ENCODE measurements at places on chromosomes 2 and 18. TPM values are rescaled to one million over a fixed set of nuclear protein-coding genes. Genes with fewer than 3 reads are reported as not detected.

Gene PREB
- 42.7 TPM for total RNA-seq

- H3K4me1 ChIP-seq: no peaks in the 10 kb centered on the region
- no peaks in the 10 kb centered on the region for H3K36me3 ChIP-seq
- no peak overlapping the region for H3K4me3 ChIP-seq
- peaks cover 10% of the 10 kb centered on the region for H3K27me3 ChIP-seq
These were observed 4.7 kb upstream of the KCNF1 start for GRCh38 chr2:10906926-10907625.

Gene EN1
- not detected for total RNA-seq

Gene TUBA4B
- not detected for total RNA-seq

Gene RAB6C
- total RNA-seq: not detected

GRCh38 chr2:10524341-10524740, 76.2 kb upstream of the ODC1 start:
- no peak overlapping the region for H3K4me3 ChIP-seq
- no peak for DNase-seq
- H3K27ac ChIP-seq: no peak overlapping the region
- no peaks in the 10 kb centered on the region for H3K4me1 ChIP-seq

Gene RUFY4
- total RNA-seq: not detected

Gene IL1F10
- total RNA-seq: not detected

DNA sequence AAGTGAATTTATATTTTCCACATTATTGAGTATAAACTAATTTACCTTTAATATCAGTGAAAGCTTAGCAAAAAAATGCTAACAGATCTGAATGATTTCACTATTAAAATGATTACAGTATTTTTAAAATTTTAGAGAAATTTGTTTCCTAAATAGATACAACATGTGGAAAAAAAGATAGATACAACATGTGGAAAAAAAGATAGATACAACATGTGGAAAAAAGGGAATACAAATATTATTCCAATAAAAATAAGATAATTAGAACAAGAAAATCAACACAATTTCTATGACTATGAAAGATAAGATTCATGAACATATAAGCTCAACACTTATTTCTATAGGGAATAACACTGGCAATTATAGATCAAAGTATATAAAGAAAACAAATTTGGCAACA, 865.9 kb upstream of the VRK2 start:
- no peak overlapping the region for H3K4me3 ChIP-seq
- no peak for DNase-seq
- H3K4me1 ChIP-seq: no peaks in the 10 kb centered on the region
- no peaks in the 10 kb centered on the region for H3K36me3 ChIP-seq

- no peak overlapping the region for H3K27ac ChIP-seq
- no peak overlapping the region for H3K4me3 ChIP-seq
- H3K27me3 ChIP-seq: no peaks in the 10 kb centered on the region
- no peak for DNase-seq
- no peaks in the 10 kb centered on the region for H3K4me1 ChIP-seq
These were observed 47.2 kb upstream of the GPR17 start for GRCh38 chr2:127598711-127599110.

DNA sequence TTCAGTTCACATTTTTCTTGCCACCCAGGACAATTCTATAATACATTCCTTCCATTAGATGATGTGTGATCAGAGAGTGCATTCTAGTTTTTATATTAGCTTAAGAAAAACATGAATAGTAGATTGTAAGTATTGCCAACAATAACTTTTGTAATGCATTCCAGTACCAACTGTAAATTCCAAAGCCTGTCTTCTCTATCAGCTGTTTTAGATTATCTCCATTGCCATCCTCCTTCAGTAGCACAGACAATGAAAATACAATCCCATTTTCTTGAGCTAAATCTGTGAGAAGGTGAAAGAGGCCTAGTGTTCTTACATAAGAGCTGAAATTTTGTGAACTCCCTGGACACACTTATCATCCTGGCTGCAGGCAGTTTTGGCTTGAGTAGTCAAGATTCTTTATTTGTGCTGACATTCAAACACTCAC, 103.9 kb downstream of the CCBE1 start:
- no peak overlapping the region for H3K27ac ChIP-seq
- no peak overlapping the region for H3K4me3 ChIP-seq
- no peaks in the 10 kb centered on the region for H3K27me3 ChIP-seq
- no peak for DNase-seq
- no peaks in the 10 kb centered on the region for H3K36me3 ChIP-seq

DNA sequence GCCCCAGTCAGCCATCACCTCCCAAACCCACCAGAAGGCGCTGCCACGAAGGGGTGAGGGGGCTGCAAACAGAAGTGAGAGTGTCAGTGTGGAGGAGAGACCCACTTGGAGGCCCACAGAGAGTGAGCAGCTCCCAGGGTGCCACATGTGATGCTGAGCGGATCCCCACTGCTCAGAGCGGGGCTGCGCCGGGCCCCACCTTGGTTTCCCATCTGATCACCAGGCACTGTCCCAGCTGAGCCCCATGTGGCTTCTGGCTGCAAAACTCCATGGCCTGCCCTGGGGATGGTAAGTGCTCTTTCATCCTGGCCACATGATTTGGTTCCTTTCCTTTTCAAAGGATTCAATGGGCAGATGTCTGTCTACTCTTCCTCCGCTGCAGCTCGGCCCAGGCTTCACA, 23.8 kb downstream of the SNORC start:
- DNase-seq: no peak
- H3K36me3 ChIP-seq: no peaks in the 10 kb centered on the region
- H3K4me1 ChIP-seq: no peaks in the 10 kb centered on the region
- H3K27ac ChIP-seq: no peak overlapping the region
- no peaks in the 10 kb centered on the region for H3K27me3 ChIP-seq

Gene CYP27C1
- total RNA-seq: 0.19 TPM

DNA sequence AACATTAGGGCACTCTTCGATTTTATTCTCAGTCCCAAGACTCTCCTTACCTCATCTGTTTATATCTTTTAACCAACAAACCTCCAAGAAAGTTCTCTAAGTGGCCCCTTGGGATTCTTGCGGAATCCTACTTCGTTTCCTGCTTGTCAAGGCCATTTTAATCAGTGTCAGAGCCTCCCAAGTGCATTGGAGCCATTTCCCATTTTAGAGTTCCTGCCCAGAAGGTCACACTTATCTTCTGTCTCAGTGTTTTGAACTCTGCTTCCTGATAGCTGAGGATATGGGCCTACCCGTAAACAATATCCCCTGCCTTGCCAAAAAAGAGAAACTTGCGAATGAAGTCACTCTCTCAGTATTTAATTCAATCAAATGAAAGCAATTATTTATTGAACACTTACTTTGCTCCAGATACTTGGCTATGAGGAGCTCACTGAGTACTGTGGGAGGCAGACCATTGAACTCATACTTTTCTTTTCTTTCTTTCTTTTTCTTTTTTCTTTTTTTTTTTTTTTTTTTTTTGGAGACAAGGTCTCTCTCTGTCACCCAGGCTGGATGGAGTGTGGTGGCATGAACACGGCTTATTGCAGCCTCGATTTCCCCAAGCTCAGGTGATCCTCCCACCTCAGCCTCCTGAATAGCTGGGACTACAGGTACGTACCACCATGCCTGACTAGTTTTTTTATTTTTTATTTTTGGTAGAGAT, 5.7 kb upstream of the NOSTRIN start:
- no peak for DNase-seq
- no peak overlapping the region for H3K27ac ChIP-seq
- no peak overlapping the region for H3K4me3 ChIP-seq
- H3K36me3 ChIP-seq: no peaks in the 10 kb centered on the region
- peaks cover 17% of the 10 kb centered on the region for H3K4me1 ChIP-seq

Gene IDH1
- total RNA-seq: 250 TPM

Gene FBLN7
- total RNA-seq: 0.66 TPM

Gene MALL
- 567 TPM for total RNA-seq

Gene DPYSL5
- 0.24 TPM for total RNA-seq

DNA sequence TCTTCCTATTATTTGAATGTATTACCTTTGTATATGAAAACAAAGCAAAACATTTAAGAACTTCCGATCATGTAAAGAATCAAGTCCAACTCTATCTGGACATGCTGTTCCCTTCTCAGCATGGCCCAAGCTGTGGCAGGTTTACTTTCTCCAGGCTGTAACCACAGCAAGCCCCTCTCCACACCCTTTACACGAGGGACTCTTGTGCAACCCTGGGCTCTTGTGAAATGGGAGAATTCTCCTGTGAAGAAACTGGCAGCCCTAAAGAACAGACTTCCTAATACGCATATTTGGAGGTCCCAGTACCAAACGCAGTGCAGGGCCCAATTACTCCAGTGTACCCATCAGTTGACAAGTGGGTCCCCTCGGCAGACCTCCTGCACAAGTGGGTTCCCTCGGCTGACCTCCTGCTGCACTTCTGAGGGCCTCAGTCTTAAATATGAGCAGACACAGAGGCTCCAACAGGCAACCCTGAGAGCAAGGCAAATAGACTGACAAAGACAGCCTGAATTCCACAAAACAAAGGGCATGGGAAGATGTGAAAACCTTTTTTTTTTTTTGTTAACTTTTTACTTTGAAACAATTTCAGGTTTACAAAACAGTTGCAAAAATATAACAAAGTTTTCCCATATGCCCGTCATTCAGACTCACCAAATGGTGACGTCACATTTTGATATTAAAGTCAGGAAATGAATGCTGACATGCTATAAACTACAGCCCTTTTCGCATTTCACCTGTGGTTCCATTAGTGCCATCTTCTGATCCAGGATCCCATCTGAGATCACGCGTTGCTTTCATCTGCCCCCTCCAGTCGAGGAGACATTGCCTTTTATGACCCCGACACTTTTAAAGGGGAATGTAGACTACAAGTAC, 78.2 kb downstream of the FBXO15 start:
- no peaks in the 10 kb centered on the region for H3K36me3 ChIP-seq
- no peak for DNase-seq
- H3K4me1 ChIP-seq: no peaks in the 10 kb centered on the region
- H3K27ac ChIP-seq: no peak overlapping the region
- H3K27me3 ChIP-seq: no peaks in the 10 kb centered on the region
- H3K4me3 ChIP-seq: no peak overlapping the region

DNA sequence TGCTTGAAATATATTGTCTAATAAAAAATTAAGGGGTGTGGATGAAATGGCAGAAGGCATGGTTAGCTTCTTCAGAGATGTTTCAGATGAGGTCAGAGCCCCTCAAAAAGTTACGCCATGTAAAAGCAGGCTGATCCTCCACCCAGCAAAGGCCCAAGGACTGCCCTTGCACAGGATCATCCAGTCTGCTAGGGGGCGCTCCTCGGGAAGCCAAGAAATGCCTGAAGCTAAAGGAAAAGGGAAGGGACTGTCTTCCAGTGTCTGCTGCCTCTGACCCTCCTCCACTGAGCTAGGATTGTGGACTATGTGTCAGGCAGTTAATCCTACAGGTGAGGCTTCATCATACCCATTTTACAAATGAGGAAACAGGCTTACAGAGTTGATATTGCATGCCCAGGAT, 33.8 kb upstream of the TEX51 start:
- no peaks in the 10 kb centered on the region for H3K4me1 ChIP-seq
- no peaks in the 10 kb centered on the region for H3K27me3 ChIP-seq
- no peaks in the 10 kb centered on the region for H3K36me3 ChIP-seq
- H3K27ac ChIP-seq: no peak overlapping the region
- H3K4me3 ChIP-seq: no peak overlapping the region

Gene SCN7A
- total RNA-seq: 6.7 TPM

Gene MARCO
- 0.77 TPM for total RNA-seq

Gene MARCHF7
- total RNA-seq: 39.8 TPM

DNA sequence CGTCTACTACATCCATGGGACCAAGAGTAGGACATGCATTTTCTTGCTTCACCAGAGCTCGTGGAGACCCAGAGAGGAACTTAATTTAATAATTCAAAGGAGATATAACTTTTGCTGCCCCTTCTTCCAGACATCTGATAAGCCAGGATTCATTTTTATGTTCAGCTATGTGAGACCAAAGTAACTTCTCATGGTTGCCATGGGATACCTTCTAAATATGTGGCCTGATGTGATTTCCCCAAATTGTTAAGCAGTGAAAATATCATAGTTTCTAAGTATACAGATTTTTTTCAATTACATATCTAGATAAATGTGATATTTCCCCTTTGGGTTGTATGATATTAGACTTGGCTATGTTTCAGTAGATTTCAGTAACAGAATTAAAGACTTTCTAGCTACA, 185.5 kb upstream of the FN1 start:
- no peaks in the 10 kb centered on the region for H3K36me3 ChIP-seq
- no peak overlapping the region for H3K4me3 ChIP-seq
- no peaks in the 10 kb centered on the region for H3K4me1 ChIP-seq
- no peak overlapping the region for H3K27ac ChIP-seq
- no peaks in the 10 kb centered on the region for H3K27me3 ChIP-seq

- no peaks in the 10 kb centered on the region for H3K4me1 ChIP-seq
- no peaks in the 10 kb centered on the region for H3K36me3 ChIP-seq
- no peak overlapping the region for H3K27ac ChIP-seq
- no peak for DNase-seq
These were observed 557.1 kb upstream of the CHAC2 start for GRCh38 chr2:53210538-53210937.

Gene ITGA4
- total RNA-seq: 6.7 TPM

Gene ACMSD
- not detected for total RNA-seq

DNA sequence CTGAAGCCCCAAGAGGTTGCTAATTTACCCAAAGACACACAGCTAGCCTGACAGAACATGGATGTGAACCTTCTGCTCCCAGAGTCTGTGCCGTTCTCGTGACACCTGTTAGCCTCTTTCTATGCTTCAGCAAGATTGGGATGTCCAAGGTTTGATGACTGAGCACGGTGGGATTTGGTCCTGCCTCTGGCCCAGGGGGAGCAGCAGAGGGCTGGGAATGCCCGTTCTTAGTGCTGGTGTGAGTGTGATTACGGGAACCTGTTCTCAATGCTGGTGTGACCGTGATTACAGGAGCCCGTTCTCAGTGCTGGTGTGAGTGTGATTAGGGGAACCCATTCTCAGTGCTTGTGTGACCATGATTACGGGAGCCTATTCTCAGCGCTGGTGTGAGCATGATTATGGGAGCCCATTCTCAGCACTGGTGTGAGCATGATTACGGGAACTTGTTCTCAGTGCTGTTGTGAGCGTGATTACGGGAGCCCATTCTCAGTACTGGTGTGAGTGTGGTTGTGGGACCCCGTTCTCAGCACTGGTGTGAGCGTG, 67.3 kb upstream of the SNTG2 start:
- H3K27ac ChIP-seq: no peak overlapping the region
- DNase-seq: peak; percentile 11
- H3K27me3 ChIP-seq: peaks cover 11% of the 10 kb centered on the region
- H3K36me3 ChIP-seq: no peaks in the 10 kb centered on the region
- no peak overlapping the region for H3K4me3 ChIP-seq

GRCh38 chr18:70047931-70048603, 100.4 kb upstream of the CD226 start:
- no peaks in the 10 kb centered on the region for H3K4me1 ChIP-seq
- H3K36me3 ChIP-seq: no peaks in the 10 kb centered on the region
- H3K27ac ChIP-seq: no peak overlapping the region
- no peak overlapping the region for H3K4me3 ChIP-seq
- no peaks in the 10 kb centered on the region for H3K27me3 ChIP-seq
- no peak for DNase-seq

GRCh38 chr2:145116056-145116455, 596.1 kb upstream of the ZEB2 start:
- no peaks in the 10 kb centered on the region for H3K27me3 ChIP-seq
- no peak for DNase-seq
- no peaks in the 10 kb centered on the region for H3K36me3 ChIP-seq
- no peak overlapping the region for H3K27ac ChIP-seq

GRCh38 chr2:54310311-54310710, 54.3 kb upstream of the TSPYL6 start:
- no peaks in the 10 kb centered on the region for H3K27me3 ChIP-seq
- DNase-seq: no peak
- no peak overlapping the region for H3K4me3 ChIP-seq
- no peaks in the 10 kb centered on the region for H3K4me1 ChIP-seq
- H3K36me3 ChIP-seq: no peaks in the 10 kb centered on the region
